RPMI7951 (cell line): ENCODE measurements at places on chromosomes 11 and 22. TPM values are rescaled to one million over a fixed set of nuclear protein-coding genes. Genes with fewer than 3 reads are reported as not detected.

The POU2AF2 gene
- not detected in 2 replicates for total RNA-seq

The EXPH5 gene
- total RNA-seq = 0.10 and 0.12 TPM in 2 replicates

The MPEG1 gene
- total RNA-seq = not detected in 2 replicates

DNA sequence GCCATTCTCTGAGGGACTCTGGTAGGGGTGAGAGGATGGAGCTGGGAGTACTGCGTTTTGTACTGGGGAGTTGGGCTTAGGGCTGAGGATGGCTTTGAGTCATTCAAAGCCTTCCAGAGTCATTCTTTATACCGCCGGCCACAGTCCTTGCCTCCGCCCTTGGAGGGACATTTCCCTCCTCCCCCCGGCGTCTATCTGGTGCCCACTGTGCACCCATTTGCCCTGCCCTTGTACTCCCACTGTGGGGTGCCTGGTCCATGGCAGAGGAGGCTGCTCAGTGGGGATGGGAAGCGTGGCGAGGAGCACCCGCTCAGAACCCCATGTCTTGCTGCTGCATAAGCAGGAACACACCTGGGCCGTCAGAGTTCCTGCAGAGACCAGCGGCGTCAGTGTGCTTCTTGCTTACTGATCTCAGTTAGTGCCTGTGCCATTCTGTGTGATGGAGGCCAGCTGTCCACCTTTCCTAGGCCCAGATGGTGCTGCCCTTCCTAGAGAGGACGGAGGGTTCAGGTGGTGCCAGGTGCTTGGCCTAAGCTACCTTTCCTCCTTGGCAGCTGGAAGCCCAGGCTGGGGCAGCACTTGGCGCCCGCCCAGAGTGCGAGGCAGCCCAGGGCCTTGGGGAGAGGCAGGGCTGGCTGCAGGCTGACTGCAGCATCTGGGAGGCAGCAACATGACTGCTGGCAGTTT lies 23.3 kb upstream of the TMEM191C start:
- no peak for DNase-seq

The FOLH1 gene
- 0.24 and 0.49 TPM in 2 replicates for total RNA-seq

The LRRC32 gene
- 13.4 and 13.6 TPM in 2 replicates for total RNA-seq

The SCGB1A1 gene
- not detected in 2 replicates for total RNA-seq

The NXPE2 gene
- total RNA-seq = 0.12 and 0.39 TPM in 2 replicates

- DNase-seq = peak; percentile 43
These were observed 1.6 kb downstream of the MCAM start for GRCh38 chr11:119315131-119316015.

GRCh38 chr11:61630089-61630488 lies 49.2 kb upstream of the SYT7 start:
- no peak for DNase-seq

The OR51B5 gene
- 1.8 and 2.0 TPM in 2 replicates for total RNA-seq

- no peak for DNase-seq
These were observed 24.0 kb downstream of the SMCO4 start for GRCh38 chr11:93519179-93519578.
